ENCODE measurements at places on chromosomes 7 and 10. TPM values are rescaled to one million over a fixed set of nuclear protein-coding genes. Genes with fewer than 3 reads are reported as not detected.
A peak's percentile ranks its signal among the peaks of the same experiment; 100 is the strongest.

- no peak for DNase-seq
- no peak overlapping the region for H3K27ac ChIP-seq
- H3K4me3 ChIP-seq, result no peak overlapping the region
- H3K27me3 ChIP-seq, result no peaks in the 10 kb centered on the region
- H3K36me3 ChIP-seq, result no peaks in the 10 kb centered on the region
- H3K4me1 ChIP-seq, result no peaks in the 10 kb centered on the region
These were observed 66.1 kb downstream of the GNA12 start for GRCh38 chr7:2777898-2778535.

DNA sequence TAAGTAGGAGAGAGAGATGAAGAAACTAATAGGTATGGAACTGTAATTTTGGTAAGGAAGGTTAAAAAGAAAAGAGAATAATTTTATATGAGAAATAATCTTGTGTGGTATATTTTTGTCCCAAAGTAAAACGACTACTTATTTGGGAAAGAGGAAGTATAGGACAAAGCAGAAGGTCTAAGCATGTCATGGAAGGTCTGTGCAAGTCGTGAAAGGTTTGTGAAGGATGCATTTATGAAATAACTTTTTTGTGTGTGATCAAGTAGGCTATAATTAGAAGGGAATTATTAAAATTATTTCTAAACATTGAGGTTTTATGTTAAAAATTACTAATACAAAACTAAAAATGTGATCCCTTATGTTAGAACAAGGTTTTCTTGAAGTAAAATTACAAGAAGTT, 63.3 kb downstream of the ZNF783 start:
- H3K27me3 ChIP-seq, result no peaks in the 10 kb centered on the region
- no peak overlapping the region for H3K27ac ChIP-seq
- H3K4me1 ChIP-seq, result no peaks in the 10 kb centered on the region
- no peak overlapping the region for H3K4me3 ChIP-seq
- DNase-seq, result no peak

SND1 gene
- 154 TPM for total RNA-seq

- H3K4me3 ChIP-seq, result no peak overlapping the region
- no peaks in the 10 kb centered on the region for H3K36me3 ChIP-seq
- peak overlapping the region; percentile 66 for H3K27ac ChIP-seq
- H3K27me3 ChIP-seq, result no peaks in the 10 kb centered on the region
- peaks cover 20% of the 10 kb centered on the region for H3K4me1 ChIP-seq
These were observed 90.9 kb upstream of the SMNDC1 start for GRCh38 chr10:110395350-110396283.

DNA sequence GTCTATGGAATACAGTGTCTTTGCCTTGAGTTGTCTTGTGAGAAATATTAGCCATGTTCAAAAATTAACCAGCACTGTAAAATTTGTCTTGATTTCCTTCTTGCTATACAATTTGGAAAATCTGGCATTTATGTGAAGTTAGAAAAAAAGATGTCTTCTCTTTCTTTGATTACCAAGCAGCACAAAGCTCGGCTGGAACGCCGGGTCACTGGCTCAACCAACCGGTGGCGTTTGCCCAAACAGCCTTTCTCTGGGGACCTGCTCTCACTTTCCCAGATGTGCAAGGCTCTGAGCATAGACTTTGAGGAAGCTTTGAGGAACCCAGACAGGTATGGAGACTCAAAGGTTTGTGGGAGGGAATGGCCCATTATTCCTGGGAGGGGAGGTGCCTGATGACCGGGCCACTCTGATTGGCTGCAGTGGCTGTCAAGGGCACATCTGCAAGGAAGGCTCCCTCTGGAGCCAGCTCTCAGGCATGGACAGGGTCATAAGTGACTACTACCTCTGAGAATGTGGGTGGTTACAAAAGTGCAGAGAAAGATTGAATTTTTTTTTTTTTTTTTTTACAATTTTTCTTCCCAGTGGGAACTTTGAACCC, 5.6 kb downstream of the BTBD16 start:
- no peak for DNase-seq
- no peaks in the 10 kb centered on the region for H3K36me3 ChIP-seq
- no peaks in the 10 kb centered on the region for H3K4me1 ChIP-seq
- no peaks in the 10 kb centered on the region for H3K27me3 ChIP-seq

- DNase-seq, result no peak
- no peaks in the 10 kb centered on the region for H3K4me1 ChIP-seq
- no peaks in the 10 kb centered on the region for H3K36me3 ChIP-seq
- no peak overlapping the region for H3K27ac ChIP-seq
These were observed 104.3 kb downstream of the PRKG1 start for GRCh38 chr10:51178634-51179033.

- no peak overlapping the region for H3K27ac ChIP-seq
- no peak for DNase-seq
- no peak overlapping the region for H3K4me3 ChIP-seq
- H3K4me1 ChIP-seq, result peaks cover 23% of the 10 kb centered on the region
- no peaks in the 10 kb centered on the region for H3K36me3 ChIP-seq
These were observed 69.7 kb upstream of the TNS3 start for GRCh38 chr7:47651355-47652317.

ZNF25 gene
- 10.8 TPM for total RNA-seq

DNA sequence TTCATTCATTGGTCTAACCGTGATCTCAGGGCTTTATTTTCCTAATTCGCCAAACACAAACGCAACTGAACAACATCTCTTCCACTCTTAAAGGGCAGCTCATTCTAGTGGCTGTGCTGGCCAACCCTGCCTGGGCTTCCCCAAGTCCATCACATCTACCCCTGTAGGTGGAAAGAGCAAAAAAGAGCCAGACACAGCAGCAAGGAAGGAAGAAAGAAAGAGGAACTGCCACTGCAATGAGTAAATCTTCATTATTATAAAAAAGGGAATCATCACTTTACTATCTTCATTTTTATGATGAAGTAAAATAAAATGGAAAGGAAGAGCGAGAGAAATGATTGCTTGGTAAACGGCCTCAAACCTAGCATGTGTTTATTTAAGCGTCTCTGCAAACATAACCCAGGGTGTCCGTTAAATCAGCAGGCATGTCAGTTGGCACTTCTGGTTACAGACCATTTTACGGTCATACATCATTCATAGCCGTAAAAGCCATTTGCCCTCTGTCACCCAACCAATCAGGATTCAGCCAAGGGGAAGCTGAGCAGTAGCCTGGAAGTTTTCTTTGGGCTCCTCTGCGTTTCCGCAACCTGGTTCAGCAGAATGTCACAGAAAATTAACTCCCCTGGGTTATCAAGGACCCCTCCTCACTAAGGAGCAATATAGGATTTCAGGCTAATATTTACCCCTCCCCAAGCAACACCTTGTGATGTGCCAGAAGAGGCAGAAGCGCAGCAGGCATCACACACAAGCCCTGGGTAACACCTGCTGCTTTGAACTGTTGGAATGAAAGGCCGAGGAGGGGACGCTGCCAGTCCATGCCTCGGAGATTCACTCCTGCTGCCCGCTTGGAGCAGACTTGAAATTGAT, 234.0 kb downstream of the SNX10 start:
- H3K4me3 ChIP-seq, result no peak overlapping the region
- no peaks in the 10 kb centered on the region for H3K36me3 ChIP-seq
- no peaks in the 10 kb centered on the region for H3K4me1 ChIP-seq
- H3K27ac ChIP-seq, result no peak overlapping the region
- no peaks in the 10 kb centered on the region for H3K27me3 ChIP-seq

- H3K4me3 ChIP-seq, result no peak overlapping the region
- no peaks in the 10 kb centered on the region for H3K27me3 ChIP-seq
- H3K4me1 ChIP-seq, result no peaks in the 10 kb centered on the region
- H3K36me3 ChIP-seq, result no peaks in the 10 kb centered on the region
These were observed 139.8 kb downstream of the GRID1 start for GRCh38 chr10:86226781-86227201.

CLDN3 gene
- 180 TPM for total RNA-seq

DNA sequence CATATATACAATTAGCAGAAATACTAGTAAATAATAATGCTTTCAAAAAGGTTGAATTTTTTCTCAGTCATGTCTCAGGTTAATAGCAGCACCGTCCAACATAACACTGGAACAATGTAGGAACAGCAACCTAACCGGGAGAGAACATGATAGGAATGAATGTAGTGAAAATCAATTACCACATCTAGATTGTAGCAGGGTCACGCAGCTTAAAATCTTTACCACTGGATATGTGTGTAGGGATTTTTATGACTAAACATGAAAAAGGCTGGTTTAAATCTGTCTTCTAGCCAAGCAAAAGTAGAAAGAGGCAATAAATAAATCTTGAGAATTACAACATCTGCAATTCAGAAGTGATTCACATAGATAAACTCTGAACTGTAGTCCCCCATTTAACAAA, 326.0 kb downstream of the DGKB start:
- H3K27me3 ChIP-seq, result no peaks in the 10 kb centered on the region
- H3K4me3 ChIP-seq, result no peak overlapping the region
- no peaks in the 10 kb centered on the region for H3K4me1 ChIP-seq
- no peak for DNase-seq
- H3K36me3 ChIP-seq, result no peaks in the 10 kb centered on the region

- H3K27ac ChIP-seq, result no peak overlapping the region
- no peak overlapping the region for H3K4me3 ChIP-seq
- H3K4me1 ChIP-seq, result no peaks in the 10 kb centered on the region
- H3K36me3 ChIP-seq, result no peaks in the 10 kb centered on the region
- no peak for DNase-seq
These were observed 306.9 kb upstream of the GLI3 start for GRCh38 chr7:42543953-42544352.

- no peaks in the 10 kb centered on the region for H3K27me3 ChIP-seq
- H3K4me1 ChIP-seq, result no peaks in the 10 kb centered on the region
- H3K4me3 ChIP-seq, result no peak overlapping the region
- H3K27ac ChIP-seq, result no peak overlapping the region
- no peaks in the 10 kb centered on the region for H3K36me3 ChIP-seq
These were observed 674.4 kb downstream of the PHTF2 start for GRCh38 chr7:78473021-78473420.

All from kidney (tissue), 22 donors.